ENCODE measurements at places on chromosomes 6 and 20. TPM values are rescaled to one million over a fixed set of nuclear protein-coding genes. Genes with fewer than 3 reads are reported as not detected.

DNA sequence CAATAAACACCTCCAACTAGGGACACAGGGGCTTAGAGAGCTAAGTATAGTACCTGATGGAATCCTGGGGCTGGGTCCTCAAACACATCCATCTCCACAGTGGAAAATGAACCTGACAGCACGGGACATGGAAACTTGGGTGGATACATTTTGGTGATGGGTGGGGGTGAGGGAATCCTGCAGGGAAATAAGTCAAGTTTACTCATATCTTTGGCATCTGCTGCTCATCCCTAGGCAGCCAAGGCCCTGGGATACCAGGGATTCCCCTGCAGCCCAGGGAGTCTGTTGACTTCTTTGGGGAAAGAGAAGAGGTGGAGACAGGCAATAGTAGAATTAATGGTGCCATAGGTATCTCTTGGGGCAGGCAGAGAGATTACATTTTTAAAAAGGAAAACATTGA, 6.6 kb downstream of the APOBEC2 start:
- no peak overlapping the region for H3K4me3 ChIP-seq
- no peak overlapping the region for H3K27ac ChIP-seq
- peaks cover 22% of the 10 kb centered on the region for H3K4me1 ChIP-seq
- no peak for DNase-seq
- H3K36me3 ChIP-seq: no peaks in the 10 kb centered on the region

DNA sequence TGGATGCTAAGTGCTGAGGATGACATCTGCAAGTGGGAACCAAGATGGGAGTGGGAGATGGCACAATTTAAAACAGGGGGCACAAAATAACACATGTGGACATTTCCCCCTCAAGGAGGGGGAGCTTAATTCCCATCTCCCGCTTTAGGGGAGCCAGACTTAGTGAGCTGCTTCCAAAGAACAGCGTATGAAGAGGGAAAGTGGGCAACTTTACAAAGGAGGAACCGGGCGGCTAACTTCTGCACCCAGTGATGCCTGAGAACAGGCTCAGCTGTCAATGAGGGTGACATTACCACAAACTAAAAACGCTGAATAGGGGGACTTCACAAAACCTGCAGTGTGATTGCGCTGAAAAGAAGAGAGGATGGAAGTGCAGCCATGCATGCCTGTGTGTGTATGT, 95.5 kb upstream of the NXT1 start:
- H3K27me3 ChIP-seq: no peaks in the 10 kb centered on the region
- H3K4me1 ChIP-seq: no peaks in the 10 kb centered on the region
- DNase-seq: no peak
- H3K36me3 ChIP-seq: no peaks in the 10 kb centered on the region
- H3K4me3 ChIP-seq: no peak overlapping the region

GRCh38 chr20:51598556-51598955, 56.0 kb upstream of the NFATC2 start:
- H3K27ac ChIP-seq: no peak overlapping the region
- no peaks in the 10 kb centered on the region for H3K27me3 ChIP-seq
- peaks cover 7% of the 10 kb centered on the region for H3K4me1 ChIP-seq
- H3K36me3 ChIP-seq: no peaks in the 10 kb centered on the region
- no peak for DNase-seq

DNA sequence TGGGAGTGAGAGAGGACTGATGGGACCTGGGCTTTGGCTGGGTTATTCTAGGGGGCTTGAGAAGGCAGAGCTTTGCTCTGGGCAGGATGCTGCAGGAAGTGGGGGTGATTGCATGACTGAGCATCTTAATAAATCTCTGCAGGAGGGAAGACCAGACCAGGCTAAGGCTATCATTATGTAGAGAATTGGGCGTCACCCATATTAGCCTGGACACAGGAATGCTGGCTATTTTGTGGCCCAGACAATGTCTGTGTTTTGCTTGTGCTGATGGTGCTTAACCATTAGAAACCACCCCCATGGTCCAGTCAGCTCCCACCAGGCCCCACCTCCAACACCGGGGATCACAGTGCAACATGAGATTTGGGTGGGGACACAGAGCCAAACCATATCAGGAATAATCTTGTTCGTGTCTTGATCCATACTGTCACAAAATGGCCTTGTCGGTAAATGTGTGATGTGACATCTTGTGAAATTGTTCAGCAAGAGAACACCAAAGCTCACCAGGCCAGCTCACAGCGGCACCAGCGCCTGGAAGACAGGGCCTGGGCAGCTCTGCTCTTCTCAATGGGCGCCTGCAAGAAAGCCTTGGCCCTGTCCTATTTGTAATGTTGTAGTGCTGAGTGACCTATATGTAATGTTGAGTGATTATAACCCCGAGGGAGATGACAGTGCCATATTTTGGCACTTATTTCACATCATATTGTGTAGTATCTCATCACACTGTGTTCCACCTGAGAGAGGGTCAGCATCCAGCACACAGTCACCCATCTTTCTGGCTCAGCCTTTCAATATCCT, 211.8 kb downstream of the QKI start:
- H3K27ac ChIP-seq: no peak overlapping the region
- no peak for DNase-seq
- no peaks in the 10 kb centered on the region for H3K36me3 ChIP-seq
- no peak overlapping the region for H3K4me3 ChIP-seq
- H3K27me3 ChIP-seq: no peaks in the 10 kb centered on the region
- H3K4me1 ChIP-seq: no peaks in the 10 kb centered on the region

DNA sequence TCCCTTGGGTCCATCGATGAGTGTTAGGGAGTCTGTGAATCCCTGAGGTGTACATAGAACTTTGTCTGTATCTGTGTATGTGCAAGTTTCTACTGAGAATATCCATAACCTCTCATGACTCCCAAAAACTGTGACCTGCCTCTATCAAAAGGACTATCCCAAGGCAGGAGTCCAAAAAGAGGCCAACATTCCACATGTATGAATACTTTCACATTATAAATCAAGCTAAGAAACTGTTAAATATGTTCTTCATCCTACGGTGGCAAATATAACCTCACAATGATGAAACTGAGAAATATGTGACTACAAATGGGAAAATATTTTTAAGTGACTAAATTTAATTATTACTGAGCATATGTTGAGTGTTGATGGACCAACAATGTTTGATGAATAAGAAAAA, 16.1 kb upstream of the STX11 start:
- no peaks in the 10 kb centered on the region for H3K4me1 ChIP-seq
- no peak overlapping the region for H3K4me3 ChIP-seq
- no peaks in the 10 kb centered on the region for H3K27me3 ChIP-seq
- no peak for DNase-seq

DNA sequence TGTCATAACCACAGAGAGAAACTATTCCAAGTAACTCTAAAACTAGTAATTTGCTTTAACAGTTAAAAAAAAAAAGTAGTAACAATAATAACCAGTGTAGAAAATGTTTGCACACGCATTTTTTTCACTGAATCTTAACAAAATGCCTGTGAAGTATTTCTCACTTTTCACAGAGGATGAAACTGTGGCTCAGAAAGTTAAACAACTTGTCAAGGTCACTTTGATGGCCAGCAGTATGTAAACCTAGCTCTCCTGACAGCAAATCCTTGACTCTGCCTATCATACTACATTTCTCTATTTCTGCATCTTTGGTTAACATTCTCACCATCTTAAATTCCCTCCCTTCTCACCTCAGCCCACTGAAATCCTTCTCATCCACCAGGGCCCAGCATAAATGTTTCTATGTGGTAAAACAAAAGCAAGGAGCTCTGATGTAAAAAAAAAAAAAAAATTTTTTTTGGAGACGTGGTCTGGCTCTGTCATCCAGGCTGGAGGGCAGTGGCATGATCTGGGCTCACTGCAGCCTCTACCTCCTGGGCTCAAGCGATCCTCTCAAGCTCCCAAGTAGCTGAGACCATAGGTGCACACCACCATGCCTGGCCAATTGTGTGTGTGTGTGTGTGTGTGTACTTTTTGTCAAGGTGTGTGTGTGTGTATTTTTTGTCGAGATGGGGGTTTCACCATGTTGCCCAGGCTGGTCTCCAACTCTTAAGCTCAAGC, 26.1 kb upstream of the ZC3H12D start:
- H3K4me3 ChIP-seq: no peak overlapping the region
- no peaks in the 10 kb centered on the region for H3K4me1 ChIP-seq

DNA sequence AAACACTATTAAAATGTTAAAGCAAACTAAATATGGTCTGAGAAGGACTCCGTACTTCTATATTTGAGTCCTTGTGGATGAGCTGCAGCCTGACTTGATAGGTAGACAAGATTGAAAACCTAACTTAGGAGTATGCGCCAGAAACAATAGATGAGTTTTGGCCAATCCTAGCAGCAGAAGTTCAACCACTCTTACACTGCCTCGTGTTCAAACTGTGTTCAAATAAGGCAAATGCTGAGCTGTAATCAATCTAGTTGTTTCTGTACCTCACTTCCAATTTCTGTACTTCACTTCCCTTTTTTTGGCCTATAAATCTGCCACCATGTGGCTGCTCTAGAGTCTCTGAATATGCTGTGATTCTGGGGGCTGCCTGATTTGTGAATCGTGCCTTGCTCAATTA, 13.2 kb upstream of the SERINC1 start:
- H3K4me1 ChIP-seq: no peaks in the 10 kb centered on the region
- no peak overlapping the region for H3K4me3 ChIP-seq
- no peaks in the 10 kb centered on the region for H3K36me3 ChIP-seq
- no peak overlapping the region for H3K27ac ChIP-seq
- H3K27me3 ChIP-seq: no peaks in the 10 kb centered on the region

DNA sequence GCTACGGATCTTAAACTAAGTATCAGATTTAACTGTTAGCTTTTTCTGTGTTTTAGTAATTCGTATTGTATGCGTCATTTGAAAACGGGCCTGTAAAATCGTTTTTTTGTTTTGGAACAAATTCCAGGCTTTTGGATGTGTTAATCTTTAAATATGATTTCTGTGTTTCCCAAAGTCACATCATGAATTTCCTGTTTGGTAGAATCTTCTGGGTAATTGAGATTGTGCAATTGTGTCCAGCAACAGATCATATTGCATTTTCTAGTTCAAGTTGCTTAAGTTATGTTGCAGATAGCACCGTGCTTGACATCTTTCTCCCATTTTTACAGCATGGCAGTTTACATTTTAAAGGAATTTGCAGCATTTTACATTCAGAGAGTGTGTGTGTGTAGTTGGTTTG, 1.9 kb downstream of the MAPK14 start:
- no peaks in the 10 kb centered on the region for H3K36me3 ChIP-seq
- DNase-seq: no peak
- peak overlapping the region; percentile 83 for H3K4me3 ChIP-seq

DNA sequence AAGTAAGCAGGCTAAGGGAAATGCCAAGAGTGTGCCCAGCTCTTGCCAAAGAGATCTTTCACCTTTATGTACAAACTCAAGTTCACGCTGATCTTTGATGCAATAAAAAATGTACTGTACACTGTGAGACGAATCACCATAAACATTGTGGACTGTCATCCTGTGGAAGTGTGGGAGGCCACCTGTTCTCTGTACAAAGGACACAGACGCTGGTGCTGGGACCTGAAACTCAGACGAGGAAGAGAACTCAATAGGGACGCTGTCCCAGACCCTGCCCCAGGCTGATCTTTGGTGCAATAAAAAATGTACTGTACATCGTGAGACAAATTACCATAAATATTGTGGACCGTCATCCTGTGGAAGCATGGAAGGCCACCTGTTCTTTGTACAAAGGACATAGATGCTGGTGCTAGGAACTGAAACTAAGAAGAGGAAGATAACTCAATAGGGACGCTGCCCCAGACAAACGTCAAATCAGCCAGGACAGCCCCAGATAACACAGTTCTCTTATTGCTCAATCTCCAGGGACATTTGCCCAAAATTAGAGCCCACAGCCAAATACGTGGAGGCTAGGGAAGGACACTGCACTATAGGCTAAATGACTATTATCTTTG, 312.7 kb upstream of the SGK1 start:
- H3K27me3 ChIP-seq: no peaks in the 10 kb centered on the region
- no peak overlapping the region for H3K27ac ChIP-seq
- DNase-seq: no peak

GRCh38 chr6:13159300-13159699, 169.0 kb downstream of the TBC1D7 start:
- H3K4me1 ChIP-seq: no peaks in the 10 kb centered on the region

DNA sequence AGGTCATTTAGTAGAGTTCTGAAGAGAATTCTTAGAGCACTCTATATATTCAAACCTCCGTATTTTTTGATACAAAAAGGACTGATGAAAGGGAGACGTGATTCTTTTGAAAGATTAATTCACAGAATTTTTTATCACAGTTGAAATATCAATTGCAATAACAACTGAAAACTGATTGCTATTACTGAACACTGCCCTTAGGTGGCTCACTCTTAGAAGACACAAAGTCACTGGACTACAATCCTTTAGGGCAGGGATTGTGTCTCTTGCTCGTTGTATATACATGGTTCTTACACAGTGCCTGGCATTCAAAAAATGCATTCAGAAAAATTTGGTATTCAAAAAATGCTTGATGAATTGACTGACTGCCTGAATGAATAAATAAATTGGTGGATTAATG, 17.1 kb upstream of the CALHM6 start:
- DNase-seq: no peak
- no peak overlapping the region for H3K27ac ChIP-seq
- no peaks in the 10 kb centered on the region for H3K36me3 ChIP-seq
- peaks cover 3% of the 10 kb centered on the region for H3K4me1 ChIP-seq

DNA sequence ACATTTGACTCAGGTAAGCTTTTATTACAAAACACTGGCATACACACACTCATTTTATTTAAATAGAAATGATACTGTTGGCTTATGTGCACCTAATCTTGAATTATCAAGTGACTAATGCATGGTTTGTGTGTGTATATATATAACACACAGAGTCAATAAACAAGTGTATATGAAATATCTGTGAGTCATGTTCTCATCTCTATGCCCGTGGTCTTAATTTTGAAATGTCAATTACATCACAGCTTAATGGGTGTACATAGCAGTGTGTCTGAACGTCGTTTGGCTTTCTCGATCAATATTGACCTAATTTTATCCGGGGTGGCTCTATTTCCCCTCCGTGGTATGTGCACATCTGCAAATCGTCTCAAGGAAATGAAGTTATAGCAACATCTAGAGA, 104.0 kb upstream of the ZFP64 start:
- no peaks in the 10 kb centered on the region for H3K4me1 ChIP-seq
- DNase-seq: no peak
- H3K27me3 ChIP-seq: no peaks in the 10 kb centered on the region
- no peak overlapping the region for H3K27ac ChIP-seq
- no peaks in the 10 kb centered on the region for H3K36me3 ChIP-seq

The CCN6 gene
- total RNA-seq: 6.7 TPM

The SLC26A8 gene
- 0.22 TPM for total RNA-seq
